ENCODE measurements at places on chromosomes 2 and 18.

- DNase-seq, result no peak
Measured at GRCh38 chr2:56682397-56682760, 498.6 kb downstream of the CCDC85A start.

- DNase-seq, result no peak
Measured at GRCh38 chr18:21894619-21895367, 154.2 kb downstream of the MIB1 start.

- no peak for DNase-seq
Measured at GRCh38 chr2:233033672-233034071, 1.2 kb downstream of the NEU2 start.

- DNase-seq, result no peak
Measured at GRCh38 chr2:235171550-235172031, 219.8 kb downstream of the SH3BP4 start.

DNA sequence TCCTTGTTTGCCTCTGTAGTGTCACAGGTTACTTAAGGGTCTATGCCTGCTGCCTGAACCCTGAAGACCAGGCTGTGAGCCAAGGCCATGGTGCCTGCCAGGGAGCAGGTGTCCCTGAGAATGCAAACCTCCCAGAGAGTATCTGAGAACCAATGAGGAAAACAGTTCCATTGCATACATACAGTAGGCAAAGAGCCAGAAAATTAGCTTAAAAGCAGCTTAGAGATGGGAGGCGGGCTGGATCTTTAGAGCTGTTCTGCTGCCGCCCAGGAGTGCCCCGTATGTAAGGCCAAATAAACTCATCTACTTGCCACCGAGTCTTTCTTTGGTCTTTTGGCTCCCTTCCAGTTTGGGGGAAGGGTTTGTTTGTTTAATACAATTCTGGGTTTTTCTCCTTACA, 327.9 kb downstream of the CLIP4 start:
- DNase-seq, result no peak

- no peak for DNase-seq
Measured at GRCh38 chr18:51522821-51523220, 325.3 kb upstream of the MEX3C start.

- no peak for DNase-seq
Measured at GRCh38 chr2:66665124-66665984, 230.4 kb downstream of the MEIS1 start.

DNA sequence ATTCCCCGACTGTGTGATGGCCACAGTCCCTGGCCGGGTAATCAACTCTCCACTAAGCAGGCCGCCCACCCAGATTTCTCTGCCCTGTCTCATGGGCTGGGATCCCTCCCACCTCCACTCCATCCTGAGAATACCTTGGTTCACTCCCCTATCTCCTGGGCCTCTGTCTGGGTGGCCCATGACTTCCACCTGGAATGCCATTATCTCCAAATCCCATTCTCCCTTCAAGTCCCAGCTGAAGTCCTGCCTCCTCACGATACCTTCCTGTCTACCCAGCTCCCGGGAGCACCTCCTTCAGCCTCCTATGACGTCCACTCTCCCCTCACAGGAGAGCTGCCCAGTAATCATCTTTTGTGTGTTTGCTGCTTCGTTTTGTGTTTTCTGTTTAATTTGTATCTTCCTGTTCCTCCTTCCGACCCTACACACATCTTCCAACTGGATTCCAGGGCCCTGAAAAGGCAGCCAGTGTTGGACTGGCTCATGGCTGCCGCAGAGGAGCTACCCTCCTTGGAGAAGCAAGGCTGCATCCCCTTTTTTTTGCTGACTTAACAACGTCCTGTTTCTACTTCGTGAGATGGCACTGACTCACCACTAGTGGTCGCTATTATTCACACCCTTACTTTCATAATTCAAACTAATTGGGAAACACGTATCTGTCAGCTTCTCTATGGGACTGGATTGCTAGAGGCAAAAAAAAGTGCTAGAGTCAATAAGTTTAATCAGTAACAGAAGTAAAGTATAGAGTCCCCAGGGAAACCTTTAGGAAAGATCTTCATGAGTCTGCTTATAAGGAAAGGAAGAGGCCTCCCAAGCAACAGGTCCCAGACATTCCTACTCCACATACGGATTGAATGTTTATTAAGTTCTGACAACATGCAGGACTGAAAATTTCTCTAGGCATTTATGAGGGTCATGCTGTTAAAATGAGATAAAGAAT, 171.9 kb upstream of the GATA6 start:
- DNase-seq, result peak; percentile 6

- no peak for DNase-seq
Measured at GRCh38 chr2:98404556-98405250, 40.0 kb upstream of the INPP4A start.

DNA sequence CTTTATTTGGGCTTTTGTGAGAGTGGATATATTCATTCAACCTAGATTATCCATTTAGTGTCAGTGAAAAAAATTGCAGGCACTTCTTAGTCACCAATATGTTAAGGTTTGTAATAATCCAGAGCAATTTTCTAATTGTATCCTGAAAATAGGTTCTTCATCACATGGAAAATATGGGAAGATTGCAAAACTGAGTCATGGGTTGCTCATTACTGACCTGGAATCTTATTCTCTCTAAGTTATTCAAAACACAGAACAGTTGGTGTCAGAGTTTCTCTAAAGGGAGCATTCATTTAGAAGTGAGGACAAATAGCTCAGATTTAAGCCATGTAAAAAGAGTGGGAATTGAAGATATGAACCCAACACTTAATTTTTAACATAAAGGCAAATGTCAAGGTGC, 181.3 kb downstream of the IKZF2 start:
- DNase-seq, result no peak

All from hippocampal formation (tissue), 2 donors.